Body of pancreas (tissue), 4 donors: ENCODE measurements at places on chromosomes 1 and 21.

DNA sequence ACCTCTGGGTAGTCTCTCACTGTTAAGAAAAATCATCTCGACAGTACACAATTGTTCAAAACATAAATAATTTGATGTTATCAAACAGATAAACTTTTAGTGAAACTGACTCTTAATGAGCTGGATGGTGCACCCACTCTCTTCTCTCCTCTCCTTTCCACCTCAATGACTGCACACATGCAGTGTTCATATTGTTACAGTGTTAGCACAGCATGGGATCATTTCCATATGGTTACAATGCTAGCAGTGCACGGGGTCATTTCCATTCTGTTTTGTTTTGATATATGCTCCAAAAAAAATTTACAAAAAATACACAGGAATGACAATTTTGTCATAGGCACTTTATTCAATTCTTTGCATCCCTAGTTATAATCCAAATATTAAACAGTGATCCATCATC lies 26.4 kb upstream of the RNF187 start:
- no peak for DNase-seq

DNA sequence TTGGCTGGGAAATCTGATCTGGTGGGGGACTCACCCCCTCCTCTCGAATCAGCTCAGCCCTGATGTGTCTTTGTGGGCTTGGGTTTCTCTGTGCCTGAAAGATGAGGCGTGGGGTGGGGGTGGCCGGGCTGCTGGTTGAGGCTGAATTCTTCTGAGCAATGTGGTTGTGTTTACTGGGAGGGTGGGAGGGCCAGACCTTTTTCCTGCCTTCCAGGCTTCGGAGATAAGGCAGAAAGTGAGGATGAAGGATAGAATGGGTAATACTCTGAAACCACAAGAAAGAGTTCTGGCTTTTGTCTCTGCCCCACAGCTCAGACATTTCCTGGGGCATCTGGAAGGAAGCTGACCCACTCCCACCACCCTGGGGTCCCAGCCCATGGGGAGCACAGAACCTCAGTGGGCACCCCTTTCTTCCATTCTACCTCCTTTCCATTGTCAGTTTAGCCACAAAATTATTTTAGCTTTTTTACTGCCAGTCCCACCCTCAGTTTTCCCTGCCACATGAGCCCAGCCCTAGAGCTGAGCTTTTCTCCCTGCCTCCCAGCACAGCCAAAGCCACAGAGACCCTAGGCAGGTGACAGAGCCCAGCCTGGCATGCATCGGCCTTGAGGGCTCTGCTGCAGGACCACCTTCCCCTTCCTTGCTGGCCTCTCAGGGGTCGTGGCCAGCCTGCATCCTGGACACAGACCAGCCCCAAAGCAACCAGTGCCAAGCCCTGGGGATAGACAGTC lies 11.2 kb downstream of the ALX3 start:
- DNase-seq, result no peak

DNA sequence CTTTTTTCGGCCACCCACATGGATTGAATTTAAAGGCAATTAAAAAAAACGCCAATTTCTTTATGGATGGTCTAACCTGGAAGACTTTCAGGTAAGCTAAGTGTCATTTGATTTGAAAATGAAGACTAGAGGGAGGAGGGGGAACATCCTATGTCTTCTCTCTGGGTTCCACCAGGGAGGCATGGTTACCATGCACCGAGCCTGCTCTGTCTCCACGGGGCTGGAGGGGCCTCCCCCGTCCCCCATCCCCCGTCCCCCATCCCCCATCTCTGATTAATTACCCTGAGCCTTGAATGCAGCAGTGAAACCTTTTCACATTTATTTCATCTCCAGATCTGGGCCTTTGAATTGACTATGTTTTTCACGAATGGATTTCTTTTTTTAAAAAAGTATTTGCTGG lies 135.1 kb downstream of the TLR5 start:
- no peak for DNase-seq

GRCh38 chr1:46432781-46433327 lies 38.7 kb downstream of the FAAH start:
- no peak for DNase-seq

GRCh38 chr1:165896277-165896676 lies 68.9 kb downstream of the UCK2 start:
- DNase-seq, result no peak

GRCh38 chr1:31781138-31781755 lies 17.1 kb upstream of the ADGRB2 start:
- DNase-seq, result no peak

DNA sequence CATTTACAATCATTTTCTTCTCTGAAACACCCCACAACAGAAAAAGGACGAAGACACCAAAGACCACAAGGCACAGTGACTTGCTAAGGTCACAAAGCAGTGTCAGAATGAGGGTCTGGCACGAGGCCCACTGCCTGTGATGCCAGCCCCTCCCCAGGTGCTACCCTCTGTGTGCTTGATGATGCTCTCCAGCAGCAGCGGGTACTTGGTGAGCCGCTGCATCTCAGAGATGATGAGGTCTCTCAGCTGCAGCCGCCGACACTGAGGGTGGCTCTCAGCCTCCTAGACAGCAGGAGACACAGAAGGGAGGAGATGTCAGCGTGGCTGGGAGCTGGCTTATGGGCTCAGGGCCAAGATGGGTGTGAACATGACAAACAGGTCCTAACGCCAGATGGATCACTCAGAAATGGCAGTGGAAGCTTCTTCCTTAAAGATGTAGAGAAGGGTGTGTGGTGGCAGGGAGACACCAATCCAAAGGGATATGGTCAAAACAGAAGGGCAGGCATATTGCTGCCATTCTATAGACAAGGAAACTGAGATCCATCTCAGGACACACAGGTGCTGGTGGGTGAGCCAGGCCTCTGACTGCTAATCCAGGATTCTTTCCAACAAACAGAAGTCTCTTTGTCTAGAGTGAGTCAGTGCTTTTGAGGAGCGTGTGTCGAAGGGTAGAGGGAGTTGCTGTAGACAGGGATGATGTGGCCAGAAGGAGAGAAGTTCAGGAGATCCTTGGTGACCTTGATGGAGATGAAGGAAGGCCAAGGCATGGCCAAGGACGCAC lies 25.6 kb downstream of the LRRC71 start:
- DNase-seq, result no peak

DNA sequence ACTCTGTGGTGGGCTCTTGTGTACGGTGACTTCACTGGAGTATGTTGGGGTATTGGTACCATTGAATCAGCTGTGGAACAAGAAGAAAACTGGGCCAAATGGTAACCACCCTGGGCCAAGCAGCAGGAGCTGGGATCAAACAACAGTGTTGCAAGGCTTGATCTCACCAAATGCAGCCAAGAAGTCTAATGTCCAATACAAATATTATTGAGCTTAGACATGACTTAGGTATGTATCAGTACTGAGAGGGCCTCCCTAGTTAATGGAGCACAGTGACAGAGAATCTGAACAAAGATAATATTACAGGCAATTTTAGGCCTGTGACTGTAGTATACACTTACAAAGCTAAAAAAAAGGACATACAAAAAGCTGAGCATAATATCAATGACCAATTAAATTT lies 604.8 kb downstream of the PLA2G4A start:
- DNase-seq, result no peak
